ENCODE measurements at places on chromosomes 7 and 10.

- DNase-seq, result peak; percentile 74
Measured at GRCh38 chr10:15585303-15585715, 134.4 kb downstream of the ITGA8 start.

DNA sequence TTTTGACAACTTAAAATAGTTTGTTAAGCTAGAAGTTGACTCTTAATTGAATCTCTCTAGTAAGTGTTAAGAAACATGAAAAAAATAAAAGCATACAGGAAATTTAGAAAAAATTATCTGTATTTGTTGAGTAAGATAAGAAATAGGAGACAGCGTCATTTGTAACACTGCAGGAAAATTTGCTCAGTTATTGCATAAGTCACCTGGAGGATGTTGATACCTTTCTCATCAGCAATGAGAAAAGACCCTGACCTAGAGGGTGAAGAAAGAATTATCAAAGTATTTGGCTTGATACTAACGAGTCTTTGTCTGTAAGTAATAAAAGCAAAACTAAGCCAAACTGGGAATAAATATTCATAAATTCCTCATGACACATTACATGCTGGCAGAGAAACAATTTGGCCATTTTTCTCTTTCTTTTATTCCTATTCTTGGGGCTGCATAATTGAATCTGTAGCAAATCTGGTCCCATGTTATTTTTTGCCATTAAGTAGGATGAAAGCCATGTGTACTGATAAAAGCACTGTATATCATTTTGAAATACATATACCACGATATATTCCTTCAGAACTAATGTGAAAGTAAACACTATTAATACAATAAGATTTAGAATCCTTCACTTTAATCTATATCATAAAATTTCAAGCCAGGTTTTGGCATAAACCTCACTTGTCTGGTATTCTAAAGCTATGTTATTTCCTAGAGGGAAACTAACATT lies 362.8 kb downstream of the THSD7A start:
- DNase-seq, result no peak

DNA sequence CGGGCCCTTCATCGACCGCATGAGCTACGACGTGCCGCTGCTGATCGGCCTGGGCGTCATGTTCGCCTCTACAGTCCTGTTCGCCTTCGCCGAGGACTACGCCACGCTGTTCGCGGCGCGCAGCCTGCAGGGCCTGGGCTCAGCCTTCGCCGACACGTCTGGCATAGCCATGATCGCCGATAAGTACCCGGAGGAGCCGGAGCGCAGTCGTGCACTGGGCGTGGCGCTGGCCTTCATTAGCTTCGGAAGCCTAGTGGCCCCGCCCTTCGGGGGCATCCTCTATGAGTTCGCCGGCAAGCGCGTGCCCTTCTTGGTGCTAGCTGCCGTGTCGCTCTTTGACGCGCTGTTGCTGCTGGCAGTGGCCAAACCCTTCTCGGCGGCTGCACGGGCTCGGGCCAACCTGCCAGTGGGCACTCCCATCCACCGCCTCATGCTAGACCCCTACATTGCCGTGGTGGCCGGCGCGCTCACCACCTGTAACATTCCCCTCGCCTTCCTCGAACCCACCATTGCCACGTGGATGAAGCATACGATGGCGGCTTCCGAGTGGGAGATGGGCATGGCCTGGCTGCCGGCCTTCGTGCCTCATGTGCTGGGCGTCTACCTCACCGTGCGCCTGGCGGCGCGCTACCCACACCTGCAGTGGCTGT lies 1.2 kb downstream of the SLC18A3 start:
- peak; percentile 22 for DNase-seq

- no peak for DNase-seq
Measured at GRCh38 chr7:134948246-134948645, 38.1 kb upstream of the AGBL3 start.

DNA sequence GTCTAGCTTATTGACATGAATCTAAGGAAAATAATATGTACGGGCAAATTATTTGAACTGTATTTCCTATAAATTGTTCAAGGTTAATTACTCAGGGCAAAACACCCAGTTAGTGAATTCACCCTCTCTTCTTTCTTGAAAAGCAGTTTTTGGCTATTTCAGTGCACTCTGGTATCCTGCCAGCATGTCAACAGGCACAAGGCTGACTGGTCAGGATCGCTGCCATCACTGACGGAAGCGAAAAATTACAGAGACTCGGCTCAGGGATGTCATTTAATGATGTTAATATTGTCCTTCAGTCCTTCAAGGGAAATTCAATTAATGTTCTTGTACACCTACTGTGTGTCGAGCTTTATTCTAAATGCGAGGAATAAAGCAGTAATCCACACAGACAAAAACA lies 28.3 kb upstream of the OLAH start:
- peak; percentile 6 for DNase-seq

DNA sequence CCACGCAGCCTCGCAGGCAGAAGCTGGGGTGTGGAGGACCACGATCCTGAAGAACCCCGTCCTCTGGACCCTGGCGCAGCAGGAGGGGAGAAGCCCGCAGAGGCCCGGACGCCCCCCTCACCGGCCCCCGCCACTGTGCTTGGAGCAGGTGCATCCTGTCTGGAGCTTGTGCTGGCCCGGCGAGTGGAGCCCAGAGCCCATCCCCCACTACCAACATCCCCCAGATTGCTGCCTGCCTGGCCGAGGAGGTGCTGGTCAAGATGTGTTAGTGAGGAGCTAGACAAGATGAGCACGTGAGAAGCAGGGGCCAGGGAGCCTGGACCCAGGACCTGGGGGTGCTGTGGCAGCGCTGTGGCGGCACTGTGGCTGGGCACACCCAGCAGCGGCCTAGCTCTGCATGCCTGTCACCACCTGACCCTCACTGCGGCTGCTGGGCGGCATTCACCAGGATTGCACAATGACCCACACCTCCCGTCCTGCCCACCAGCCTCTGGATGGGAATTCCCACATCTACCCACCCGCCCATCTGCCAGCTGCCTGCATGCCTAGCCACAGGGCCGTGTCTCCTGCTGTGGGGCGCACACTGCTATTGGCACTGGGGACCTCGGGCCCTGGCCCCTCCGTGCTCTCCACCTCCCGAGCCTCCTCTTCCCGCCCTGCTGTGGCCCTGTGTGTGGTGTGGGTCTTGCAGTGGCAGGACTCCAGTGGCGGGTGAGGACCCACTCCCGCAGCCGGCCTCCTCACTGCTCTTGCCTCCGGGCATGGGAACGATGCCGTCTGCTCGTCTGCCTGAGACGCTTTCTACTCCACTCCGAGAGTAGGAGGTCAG lies 11.8 kb downstream of the GPR146 start:
- no peak for DNase-seq

DNA sequence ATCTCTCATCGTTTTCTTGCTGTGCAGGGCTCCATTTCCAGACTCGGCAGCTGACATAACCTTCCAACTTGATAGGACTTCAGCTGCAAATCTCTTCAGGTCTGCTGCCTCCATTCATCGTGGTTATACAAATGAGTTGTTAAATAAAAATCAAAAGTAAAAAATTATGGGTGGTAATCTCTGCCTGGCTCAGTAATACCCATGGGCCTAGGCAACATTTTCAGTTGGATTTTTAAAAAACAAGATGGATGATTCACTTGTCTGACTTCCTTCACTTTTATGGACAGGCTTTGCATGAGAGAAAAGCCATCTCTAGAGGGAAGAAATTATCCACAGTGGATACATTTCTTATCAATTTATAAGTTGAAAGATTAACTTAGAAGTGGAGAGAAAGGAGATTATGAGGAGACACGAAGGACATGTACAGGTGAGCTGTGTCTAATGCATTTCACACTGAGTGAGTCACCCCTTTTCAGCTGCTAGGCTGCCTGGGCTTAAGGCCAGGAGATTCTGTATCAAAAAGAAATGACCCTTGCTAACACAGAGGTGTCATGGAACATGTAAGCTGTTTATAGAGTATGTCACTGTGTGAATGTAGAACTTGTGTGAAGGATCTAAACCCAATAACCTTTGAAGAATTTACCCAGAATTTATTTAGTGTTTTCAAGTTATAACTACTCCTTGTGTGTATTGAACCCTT lies 495.1 kb downstream of the AUTS2 start:
- peak; percentile 8 for DNase-seq

- DNase-seq, result no peak
Measured at GRCh38 chr7:36887969-36888368, 163.7 kb upstream of the AOAH start.

DNA sequence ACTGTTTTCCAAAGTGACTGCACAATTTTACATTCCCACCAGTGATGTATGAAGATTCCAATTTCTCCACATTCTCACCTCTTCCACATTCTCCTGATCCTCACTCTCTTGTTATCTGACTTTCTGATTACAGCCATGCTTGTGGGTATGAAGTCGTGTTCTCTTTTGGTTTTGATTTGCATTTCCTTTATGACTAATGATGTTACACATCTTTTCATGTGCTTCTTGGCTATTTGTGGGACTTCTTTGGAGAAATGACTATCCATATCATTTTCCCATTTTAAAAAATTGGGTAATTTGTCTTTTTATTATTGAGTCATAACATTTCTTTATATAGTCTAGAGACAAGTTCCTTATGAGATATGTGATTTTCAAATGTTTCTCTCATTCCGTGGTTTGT lies 10.5 kb upstream of the GIMAP8 start:
- peak; percentile 25 for DNase-seq

DNA sequence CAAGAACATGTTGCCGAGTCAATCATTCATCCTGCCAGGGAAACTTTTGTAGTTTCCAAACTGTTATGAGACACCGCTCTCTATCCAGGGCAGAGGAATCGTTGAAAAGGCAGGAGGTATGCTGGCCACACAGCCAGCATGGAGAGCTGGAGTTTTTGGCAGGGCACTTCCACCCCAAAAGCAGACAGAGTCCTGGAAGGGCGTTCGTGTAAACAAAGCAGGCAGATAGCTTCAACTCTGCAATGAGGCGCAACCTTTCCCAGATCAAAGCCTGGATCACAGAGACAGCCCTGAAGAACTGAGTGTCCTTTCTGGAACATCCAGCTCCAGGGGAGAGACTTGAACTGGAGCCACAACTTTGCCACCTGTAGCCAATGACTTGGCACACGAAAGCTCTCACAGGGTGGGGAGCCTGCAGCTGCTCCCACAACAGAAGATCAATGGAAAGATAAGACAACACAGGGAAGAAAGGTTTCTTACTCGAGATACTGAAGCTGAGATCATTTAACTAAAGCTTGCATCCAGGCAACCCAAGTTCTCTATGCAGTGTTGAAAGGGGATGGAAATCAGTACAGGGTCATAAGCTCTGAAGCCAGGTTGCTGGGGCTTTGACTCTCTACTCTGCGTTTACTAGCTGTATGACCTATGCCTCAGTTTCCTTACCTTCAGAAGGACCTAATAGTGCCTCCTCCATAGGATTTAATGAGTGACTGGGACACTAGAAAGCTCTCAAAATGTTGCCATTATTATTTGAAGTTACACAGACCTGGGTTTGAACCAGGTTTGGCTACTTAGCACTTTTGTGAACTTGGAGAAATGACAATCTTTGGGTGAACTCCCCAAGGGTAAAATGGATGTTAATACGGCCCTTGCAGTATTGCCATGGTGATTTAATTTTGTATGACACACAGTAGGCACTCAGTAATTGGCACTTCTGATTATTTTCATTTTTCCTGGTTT lies 434.8 kb upstream of the NPVF start:
- DNase-seq, result no peak

GRCh38 chr7:26993816-26994810 lies 101.7 kb downstream of the HOXA1 start:
- peak; percentile 83 for DNase-seq

DNA sequence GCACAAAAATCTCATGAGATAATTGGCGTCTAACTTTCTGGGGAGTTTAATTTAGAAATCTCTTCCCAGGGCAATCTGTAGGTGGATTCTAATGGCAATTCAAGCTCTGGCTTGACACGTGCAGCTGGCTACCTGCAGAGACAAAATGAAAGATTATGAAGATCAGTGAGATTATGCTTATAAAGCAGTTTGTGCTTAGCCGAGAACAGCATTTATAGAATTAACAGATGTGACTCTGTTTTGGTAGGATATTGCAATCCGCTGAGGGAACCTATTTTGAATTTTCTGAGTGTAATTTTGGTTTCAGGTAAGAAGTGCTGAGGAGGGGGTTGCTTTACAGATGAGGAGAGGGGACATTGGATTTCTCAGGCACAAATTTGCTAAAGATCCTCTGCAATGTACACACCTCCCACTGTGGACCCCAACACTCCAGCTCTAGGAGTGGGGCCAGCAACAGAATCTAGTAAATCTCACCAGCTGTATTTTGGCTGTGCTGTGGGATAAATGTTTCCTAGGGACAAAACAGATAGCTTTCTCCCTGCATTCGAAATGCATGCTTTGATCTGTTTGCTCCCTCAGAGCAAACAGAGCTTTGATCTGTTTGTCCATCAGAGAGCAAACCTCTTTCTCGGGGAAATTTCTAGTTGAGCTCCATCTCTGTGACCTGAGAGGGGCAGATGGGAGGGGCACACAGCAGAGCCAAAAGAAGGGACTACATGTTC lies 7.4 kb downstream of the GJD4 start:
- no peak for DNase-seq

DNA sequence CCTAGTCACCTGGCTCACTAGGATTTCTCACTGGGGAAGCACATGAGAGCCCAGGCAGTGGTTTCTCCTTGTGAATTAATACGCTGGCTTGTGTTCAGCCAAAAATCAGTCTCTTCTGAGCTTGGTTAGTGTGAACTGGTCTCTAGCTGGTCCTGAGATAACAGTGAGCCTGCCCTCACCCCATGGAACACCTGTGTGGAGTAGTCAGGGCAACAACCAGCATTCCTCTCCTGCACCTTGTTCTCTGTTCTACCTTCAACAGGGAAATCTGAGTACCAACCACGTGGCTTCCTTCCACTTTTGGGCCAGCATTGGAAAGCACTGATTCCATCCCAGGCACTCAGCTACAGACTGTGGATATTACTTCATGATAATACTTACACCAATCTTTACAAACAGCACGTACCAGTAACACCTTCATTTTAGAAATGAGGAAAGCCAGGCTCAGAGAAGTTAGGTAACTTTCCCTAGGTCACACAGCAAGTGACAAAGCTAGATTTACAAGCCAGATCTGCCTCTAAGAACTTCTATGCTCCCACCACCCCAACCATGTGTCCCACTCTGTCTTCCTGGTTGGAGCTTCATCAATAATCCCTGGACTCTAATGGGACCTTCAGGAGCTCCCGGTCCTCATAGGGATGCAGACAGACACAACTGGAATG lies 106.6 kb downstream of the GRID1 start:
- no peak for DNase-seq

DNA sequence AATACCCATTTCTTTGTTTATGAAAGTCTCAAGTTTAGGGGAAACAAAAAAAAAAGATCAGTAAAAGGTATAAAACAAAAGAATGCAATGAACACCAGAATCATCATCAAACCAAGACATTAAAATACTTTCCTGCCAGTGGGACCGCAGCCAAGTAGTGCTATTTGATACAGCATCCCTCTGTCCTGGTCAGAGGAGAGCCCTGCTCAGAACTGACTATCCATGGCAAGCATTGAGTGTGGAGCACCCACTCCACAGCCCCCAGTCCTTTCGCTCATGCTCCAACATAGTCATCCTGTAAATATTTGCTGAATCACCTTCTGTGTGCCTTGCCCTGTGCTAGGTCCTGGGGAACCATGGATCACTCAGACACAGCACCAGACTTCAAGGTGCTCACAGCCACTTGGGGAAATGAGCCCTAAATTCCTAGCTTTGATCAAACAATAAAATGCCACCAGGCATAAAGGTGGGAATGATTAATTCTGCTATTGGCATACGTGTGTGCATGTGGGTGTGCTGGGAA lies 213.6 kb upstream of the TBX20 start:
- DNase-seq, result no peak

Data from GM23248 (cell line).